ENCODE measurements at places on chromosomes 7 and 10.

- DNase-seq: no peak
Observed at GRCh38 chr7:1662101-1662500, 8.0 kb upstream of the ELFN1 start.

DNA sequence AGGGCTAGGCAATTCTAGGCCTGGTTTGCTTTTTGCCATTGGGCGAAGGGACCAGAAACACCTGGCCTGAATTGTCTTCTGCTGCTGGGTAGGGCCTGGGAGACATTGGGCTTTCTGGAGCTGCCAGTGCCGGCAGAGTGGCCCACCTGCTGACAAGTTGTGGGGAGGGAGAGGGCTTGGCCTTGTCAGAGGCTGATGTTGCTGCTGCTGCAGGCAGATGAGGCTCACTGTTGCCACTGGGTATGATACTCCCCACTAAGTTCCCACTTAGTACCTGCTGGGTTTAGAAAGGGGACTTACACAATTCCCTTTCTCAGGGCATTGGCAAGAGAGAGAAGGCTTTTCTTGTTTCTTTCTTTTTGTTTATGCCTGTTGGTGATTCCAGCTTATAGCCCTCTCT lies 289.6 kb upstream of the NPVF start:
- DNase-seq: no peak

- no peak for DNase-seq
Observed at GRCh38 chr10:130432271-130432670, 296.1 kb downstream of the GLRX3 start.

GRCh38 chr10:22110761-22111160 lies 107.1 kb downstream of the EBLN1 start:
- DNase-seq: no peak

- peak; percentile 44 for DNase-seq
Observed at GRCh38 chr7:142357953-142358520, 100.2 kb upstream of the PRSS58 start.

DNA sequence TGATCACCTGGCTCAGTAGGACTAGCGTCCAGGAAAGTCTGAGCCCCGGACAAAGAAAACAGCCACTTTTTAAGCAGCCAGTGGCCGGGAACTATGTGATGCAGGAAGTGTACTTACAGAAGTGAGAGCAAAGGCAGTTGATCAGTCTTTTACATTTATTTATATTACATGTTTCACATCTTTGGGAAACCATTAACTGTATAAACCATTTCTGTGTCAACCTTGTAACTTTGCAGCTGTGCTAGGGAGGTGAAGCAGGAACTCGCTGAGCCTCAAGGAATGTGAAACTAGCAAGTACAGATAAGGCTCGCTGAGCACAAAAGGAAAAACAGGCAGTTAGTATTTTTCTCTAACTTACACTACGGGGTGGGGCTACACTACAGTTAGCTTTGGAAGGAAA lies 39.9 kb upstream of the HECW1 start:
- no peak for DNase-seq

- DNase-seq: no peak
Observed at GRCh38 chr7:99919814-99920112, 433 bp upstream of the TRIM4 start.

Data from hepatic stellate cell (primary cell).